ENCODE measurements at places on chromosomes 3 and 15.

GRCh38 chr3:12423918-12424630 lies 60.2 kb upstream of the TSEN2 start:
- no peak for DNase-seq

- no peak for DNase-seq
Measured at GRCh38 chr3:147216143-147216673, 190.1 kb downstream of the ZIC4 start.

DNA sequence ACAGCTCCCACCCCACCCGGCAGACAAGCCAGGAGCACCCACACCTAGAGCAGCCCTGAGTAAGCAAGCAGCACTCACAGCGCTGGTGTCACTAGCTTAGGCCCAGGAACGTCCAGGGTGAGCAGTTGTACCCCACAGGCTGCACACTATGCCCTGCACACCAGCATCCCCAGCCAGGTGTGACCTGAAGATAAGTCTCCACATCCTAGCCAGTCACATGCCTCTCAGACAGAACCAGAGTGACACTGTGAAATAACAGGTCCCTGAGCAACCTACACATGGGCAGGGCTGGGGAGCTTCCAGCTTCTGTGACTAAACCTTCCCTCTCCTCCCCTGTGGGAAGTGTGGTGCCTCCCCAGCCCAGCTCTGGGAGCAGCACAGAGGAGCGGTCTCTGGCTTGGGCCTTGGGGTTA lies 253.6 kb downstream of the UACA start:
- DNase-seq, result no peak

DNA sequence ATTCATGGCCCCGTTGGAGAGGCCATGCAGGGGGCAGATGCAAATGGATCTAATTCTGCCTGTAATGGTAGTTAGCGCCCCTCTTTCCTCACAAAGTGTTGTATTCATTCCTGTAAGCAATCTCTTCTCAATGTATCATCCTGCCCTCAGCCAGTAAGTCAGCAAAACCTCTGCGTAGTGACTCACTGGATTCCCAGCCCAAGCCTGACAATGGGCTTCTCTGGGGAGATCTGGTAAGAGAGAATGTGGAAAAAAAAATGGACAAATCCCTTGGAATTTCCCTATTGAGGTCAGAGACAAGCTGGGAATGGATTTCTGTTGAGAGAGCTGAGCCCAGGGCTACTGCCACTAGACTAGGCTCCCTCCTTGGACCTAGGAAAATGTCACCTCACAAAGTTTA lies 25.4 kb downstream of the ADPGK start:
- DNase-seq, result no peak

- no peak for DNase-seq
Measured at GRCh38 chr3:19348941-19349564, 200.7 kb downstream of the KCNH8 start.

GRCh38 chr15:89068325-89068784 lies 19.9 kb upstream of the ABHD2 start:
- no peak for DNase-seq

- no peak for DNase-seq
Measured at GRCh38 chr3:196631682-196632045, 7.8 kb upstream of the NRROS start.

- DNase-seq, result no peak
Measured at GRCh38 chr15:90664650-90665287, 52.4 kb upstream of the BLM start.

DNA sequence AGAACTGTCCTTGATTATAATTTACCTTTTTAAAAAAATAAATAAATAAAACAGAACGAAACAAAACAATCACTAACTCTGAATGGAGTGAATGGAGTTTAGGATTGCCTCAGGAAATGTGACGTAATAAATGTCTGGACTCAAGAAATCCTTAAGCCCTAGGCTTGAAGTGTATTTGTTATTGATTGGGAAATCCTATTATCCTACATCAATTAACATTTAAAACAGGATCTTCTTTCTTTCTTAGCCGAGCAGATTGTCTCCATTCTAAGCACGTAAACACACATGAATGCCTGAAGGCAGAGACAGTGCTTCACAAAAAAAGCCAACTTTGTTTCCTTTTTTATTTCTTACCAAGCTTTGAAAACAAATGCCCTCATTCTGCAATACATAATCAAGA lies 33.4 kb downstream of the KAT2B start:
- no peak for DNase-seq

- no peak for DNase-seq
Measured at GRCh38 chr3:31048143-31048542, 153.7 kb upstream of the GADL1 start.

GRCh38 chr3:65914032-65914739 lies 124.5 kb downstream of the MAGI1 start:
- DNase-seq, result no peak

- no peak for DNase-seq
Measured at GRCh38 chr3:30848087-30848779, 46.2 kb downstream of the GADL1 start.

DNA sequence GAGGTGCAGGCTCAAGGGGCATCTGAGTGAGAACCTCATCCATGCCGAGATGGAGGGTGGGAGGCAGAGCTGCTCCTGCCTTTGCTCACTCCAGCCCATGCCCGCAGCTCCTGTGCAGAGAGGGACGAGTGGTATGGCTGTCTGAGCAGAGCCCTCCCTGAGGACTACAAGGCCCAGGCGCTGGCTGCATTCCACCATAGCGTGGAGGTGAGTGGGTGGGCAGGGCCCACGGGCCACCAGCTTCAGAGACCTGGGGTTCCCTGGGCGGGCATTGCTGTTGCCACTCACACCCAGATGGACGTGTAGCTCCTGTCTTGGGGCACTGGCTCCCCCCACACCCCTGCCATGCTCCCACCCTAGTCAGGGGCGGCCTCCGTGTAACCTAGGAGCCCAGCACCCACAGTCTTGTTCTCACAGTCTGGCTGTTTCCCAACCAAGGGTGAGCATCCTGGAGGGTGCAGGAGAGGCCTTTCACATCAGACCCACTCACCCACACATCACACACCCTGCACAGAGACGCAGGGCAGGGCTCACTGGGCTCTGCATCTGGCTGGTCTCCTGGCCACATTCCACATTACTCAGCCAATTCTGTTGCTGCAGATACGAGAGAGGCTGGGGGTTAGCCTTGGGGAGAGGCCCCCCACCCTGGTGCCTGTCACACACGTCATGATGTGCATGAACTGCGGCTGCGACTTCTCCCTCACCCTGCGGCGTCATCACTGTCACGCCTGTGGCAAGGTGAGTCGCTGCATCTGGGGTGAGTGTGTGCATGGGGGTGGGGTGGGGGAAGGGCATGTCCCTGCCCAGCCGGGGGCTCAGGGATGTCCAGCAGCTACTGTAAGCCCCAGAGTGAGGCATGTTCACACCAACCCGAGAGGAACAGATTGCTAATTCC lies 25.3 kb upstream of the NR2C2 start:
- no peak for DNase-seq

DNA sequence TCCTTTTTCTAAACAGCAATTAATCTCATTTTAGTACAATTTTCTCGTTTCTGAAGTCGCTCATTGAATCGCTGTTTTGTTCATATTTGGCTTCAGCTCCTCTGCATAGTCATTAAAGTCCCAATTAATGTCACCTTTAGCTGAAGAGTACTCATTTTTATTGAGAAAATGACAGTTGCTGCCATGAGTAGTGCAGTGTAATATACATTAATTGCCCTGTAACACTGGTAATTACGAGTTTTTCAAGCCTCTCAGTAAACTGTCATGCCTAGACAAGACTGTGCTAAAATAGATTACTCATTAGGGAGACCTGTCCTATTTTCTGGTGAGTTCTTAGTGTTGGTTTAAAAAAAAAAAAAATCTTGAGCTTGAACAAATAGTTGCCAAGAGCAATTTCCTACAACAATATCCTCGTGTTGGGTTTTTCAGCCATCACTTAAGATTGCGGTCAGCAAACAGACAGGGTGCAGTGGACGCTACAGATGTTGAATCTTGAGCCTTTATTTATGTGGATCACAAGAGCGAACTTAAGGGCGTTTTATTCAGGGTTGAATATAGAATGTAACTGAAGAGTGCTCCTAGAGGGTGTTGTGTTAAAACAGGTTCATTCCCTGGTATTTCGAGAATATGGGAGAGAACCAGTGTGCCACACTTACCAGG lies 176.0 kb downstream of the CDIN1 start:
- no peak for DNase-seq

GRCh38 chr3:182078316-182078715 lies 366.6 kb downstream of the SOX2 start:
- no peak for DNase-seq

DNA sequence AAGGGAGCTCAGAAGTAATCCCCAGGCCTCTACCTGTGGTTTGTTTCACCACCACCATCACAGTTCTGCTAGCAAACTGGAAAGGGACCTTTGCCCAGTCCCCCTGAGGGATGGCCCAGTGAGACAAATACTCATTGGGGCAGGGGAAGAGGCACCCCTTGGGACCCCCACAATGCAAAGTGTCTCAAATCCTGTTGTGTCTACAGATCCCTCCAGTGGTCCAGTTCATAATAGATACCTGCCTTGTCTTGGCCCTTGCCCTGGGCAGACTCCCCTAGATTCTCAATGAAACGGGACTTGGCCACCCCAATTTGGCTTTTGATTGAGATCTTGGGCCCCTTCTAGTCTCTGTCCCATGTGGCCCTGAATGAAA lies 43.8 kb upstream of the RAB6B start:
- DNase-seq, result no peak

GRCh38 chr3:53478166-53478830 lies 16.1 kb upstream of the CACNA1D start:
- no peak for DNase-seq

DNA sequence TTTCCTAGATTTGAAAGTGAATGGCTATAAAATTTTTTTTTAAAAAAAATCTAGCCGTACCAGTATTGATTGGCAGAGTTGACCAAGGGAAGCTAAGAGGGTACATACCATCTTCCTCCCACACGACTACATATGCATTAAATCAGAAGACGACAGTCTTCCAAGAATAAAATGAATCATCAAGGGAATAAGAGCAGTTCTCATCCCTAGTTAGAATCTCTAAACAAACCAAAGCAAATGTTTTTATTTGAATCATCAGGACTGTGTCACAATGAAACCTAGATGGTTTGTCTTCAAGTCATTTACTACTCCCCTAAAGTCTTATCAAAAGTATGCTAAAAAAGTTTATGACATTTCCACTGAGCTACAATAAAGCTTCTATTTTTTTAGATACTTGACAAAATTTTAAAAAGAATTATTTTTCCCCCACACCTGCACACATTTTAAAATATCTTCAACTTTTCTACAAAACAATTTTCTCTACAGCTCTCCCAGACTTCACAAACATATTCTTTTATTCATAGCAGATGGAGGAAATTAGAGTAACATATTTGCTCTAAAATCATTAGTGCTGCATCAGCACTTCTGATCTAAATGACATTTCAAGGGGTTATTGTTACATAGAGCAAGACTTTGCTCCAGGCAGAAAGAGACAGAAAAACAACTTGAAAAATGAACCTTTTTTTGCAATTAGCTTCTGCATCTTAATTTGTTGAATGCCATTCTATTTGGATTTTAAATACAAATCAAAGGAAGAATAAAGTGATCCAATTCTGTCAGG lies 547.1 kb downstream of the FHIT start:
- DNase-seq, result no peak

DNA sequence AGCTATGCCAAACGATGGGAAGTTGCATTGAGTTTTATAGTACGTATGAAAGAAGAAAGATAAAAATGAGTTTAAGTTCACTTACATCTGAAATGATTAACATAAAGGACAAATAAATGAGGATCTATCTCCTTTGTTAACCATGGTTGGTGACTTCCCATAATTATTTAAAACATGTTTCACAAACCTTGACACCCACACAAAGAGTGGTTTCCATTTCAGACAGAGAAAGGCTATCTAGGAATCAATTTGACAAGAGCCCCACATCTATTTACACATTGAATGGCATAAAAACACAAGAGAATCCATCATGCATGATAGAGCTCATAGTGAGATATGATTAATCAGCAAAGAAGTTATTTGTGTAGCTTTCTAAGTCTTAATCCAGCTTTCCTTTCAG lies 14.2 kb upstream of the MTMR10 start:
- DNase-seq, result no peak

DNA sequence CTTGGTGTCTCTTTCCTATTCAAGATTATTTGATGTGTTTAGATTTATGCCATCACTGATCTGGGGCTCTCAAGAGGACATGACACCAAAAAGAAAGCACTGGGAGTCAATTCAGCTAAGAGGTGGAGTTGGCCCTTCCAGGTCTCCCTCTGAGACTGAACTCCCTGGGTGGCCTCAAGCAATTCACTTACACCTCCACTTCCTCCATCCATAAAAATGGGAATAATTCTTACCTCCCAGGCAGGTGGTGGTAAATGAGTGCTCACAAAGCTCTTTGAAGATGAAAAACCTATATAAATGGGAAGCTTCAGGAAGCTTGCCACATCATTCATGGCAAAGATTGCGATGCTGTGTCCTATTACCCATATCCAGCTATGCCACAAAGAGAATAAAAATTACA lies 59.2 kb upstream of the ICE2 start:
- DNase-seq, result no peak

- no peak for DNase-seq
Measured at GRCh38 chr3:94693997-94694640, 631.3 kb downstream of the NSUN3 start.

GRCh38 chr15:70127288-70127746 lies 29.6 kb upstream of the TLE3 start:
- peak; percentile 40 for DNase-seq

- DNase-seq, result no peak
Measured at GRCh38 chr3:101926594-101927105, 77.3 kb downstream of the NFKBIZ start.

DNA sequence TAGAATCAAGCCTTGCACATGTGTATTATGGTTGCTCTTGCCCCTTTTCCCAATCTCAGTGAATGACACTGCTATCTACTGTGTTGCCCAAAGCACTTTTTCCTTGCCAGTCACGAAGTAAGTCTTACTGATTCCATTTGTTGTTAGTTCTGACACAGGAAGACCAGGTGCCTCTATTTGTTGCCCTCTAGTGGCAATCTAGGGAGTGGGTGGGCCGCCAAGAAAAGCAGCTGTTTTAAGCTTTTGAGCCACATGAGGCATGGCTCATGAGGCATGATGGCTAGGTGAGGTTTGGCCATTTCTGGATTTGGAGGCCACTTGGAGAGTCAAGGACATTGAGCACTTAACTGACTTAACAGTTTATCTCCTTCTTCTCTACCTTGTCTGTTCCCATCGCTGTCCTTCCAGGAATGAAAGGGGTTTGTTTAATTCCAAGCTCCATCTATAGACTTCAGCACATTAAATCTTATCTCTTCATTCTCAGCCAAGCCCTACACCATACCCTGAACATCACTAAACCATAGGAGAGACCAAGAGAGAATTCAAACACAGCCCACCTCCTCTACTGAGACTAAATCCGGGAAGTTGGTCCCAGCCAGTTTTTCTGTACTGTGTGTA lies 103.1 kb downstream of the HCN4 start:
- DNase-seq, result peak; percentile 23

Measured in NCI-H524 treated with DMSO at 0.1 percent for 48 hours (cell line).